Cerebellar cortex (tissue), 1 donor: ENCODE measurements at places on chromosomes 16 and 17.
A peak's percentile ranks its signal among the peaks of the same experiment; 100 is the strongest.

DNA sequence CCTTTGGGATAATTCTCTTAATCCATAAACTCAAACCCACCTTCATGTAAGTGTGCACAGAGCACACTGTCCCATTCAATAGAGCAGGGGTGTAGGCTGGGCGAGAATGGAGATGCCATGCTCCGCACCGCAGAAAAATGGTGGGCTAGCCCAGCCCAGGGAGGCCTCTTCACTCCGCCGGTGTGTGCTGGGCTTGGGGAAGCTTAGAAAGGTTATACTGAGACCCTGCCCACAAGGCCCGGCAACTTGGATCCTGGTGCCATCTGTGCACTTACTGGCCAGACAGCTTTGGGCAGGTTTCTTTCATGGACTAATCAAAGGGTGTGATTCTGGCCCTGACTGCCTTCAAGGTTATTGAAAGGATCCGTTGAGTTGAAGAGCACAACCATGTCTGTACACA lies 3.7 kb upstream of the STAT5A start:
- DNase-seq, result no peak

- DNase-seq, result no peak
Observed at GRCh38 chr17:45355087-45355486, 38.3 kb upstream of the MAP3K14 start.

- DNase-seq, result peak; percentile 94
Observed at GRCh38 chr17:16380640-16381495, at the start of gene UBB. Gene UBB (plus strand): TSS chr17:16381091. CDS start chr17:16381908, 817 bp downstream.

DNA sequence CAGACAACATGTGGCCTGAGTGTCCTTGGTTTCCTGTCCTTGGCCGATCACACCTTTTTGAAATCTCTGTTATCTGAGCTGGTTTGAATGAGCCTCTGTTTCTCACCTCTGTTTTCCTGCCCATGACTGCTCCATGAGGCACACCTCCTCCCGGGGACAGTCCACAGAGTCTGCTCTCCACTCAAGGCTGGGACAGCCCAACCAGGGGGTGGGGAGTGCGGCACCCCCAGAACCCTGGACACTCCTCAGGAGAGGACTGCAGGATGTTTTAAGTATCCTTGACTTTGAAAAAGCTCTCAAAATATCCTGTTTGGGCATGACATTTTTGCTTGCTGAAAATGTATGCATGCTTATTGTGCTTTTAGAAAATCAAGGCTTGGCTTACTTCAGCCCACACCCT lies 333.0 kb upstream of the N4BP1 start:
- DNase-seq, result no peak

DNA sequence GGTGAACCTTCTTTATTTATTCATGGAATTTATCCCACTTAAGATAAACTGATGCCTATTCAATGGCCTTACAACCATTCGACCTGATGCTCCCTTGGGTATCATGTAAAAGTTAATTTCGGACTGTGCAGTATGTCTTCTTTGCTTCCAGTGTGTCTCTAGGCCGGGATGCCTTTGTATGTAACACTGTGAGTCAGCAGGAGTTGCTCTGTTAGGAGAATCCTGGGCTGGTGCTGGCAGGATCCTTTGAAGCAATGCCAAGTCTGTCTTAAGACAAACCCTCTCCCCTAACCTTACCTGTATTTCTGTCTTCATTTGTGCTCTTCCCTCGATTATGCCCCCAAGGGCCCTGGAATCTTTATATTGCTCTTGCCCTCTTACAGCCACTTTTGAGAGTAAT lies 37.9 kb upstream of the ABCA8 start:
- no peak for DNase-seq

DNA sequence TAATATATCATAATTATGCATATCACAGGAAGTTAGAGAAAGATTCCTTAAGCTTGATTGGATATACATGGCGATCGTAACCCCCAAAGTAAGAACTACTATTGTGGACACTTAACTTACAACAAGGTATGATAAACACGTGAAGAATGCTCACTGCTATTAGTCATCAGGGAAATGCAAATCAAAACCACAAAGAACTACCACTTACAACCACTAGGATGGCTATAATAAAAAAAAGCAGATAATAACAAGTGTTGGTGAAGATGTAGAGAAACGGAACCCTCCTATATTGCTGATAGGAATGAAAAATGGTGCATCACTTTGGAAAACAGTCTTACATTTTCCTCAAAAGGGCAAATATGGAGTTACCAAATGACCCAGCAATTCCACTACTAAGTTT lies 265.9 kb downstream of the SLC39A11 start:
- no peak for DNase-seq

DNA sequence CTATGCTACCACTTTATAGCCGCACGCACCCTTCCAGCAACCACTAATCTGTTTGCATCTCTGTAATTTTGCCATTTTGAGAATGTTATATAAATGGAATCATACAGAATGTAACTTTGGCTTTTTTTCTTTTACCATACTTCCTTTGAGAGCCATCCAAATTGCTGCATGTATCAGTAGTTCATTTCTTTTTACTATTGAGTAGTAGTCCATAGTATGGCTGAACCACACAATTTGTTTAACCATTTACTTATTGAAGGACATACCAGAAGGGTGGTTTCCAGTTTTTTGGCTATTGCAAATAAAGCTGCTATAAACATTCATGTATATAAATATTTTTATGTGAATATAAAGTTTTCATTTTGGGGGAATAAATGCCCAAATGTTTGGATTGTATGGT lies 8.8 kb downstream of the TENT4B start:
- DNase-seq, result no peak

DNA sequence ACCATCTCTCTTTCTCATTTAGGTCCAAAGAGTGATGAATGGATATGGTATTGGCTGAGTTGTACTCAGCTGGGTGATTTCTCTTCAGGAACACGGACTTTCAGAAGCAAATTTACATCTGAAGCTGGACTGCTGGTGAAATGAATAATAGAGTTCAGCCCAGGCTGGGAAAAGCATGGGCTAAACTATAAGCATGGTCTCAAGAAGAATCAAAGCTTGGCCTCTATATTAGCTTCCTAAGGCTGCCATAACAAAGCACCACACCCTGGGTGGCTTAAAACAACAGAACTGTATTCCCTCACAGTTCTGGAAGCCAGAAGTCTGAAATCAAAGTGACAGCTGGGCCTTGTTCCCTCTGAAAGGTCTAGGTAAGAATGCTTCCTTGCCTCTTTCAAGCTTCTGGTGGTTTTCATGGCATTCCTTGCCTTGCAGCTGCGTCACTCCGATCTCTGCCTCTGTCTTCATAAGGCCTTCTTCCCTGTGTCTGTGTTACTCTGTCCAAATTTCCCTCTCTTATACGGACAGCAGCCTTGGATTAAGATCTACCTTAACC lies 89.8 kb upstream of the CES5A start:
- DNase-seq, result no peak

DNA sequence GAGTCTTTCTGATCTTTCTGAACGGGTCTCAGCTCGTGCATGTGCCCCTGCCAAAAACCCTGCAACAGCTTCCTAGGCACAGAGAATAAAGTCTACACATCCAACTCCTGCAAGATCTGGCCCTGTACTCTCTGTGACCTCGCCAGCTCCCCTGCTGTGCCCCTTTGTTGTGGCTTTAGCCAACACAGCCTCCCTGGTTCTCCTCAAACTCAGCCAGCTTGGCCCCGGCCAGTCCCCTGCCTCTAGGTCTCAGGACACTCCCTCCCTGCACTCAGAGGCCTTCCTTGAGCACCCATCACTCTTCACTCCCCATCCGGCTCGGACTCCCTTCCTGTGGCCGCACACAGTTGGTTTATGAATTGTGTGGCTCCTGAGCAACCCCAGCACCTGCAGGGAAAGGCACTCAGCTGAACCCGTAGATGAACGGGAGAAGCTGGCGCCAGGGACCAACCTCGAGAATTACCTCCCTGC lies 1.4 kb downstream of the CEP131 start:
- DNase-seq, result no peak

DNA sequence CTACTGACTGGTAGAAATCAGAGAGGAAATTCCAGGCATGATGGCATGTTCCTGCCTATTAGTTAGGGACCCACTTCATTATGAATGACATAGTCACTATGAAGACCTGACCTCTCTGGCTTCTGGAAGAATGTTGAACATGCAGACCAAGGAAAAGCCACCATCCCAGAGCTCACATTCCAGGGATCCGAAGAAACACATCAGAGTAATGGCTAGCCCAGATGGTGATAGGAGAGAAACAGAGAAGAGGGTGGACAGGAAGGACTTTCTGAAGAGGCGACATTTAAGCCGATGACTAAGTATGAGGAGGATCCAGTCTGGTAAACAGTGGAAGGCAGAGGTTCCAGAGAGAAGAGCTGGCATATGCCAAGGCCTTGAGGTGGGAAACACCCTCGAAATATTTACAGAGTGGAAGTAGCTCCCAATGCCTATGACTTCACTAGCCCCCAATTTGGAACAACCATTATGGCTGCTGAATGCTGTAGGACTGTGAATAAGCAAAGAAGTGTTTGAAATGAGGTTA lies 216.2 kb downstream of the RBFOX1 start:
- DNase-seq, result no peak

DNA sequence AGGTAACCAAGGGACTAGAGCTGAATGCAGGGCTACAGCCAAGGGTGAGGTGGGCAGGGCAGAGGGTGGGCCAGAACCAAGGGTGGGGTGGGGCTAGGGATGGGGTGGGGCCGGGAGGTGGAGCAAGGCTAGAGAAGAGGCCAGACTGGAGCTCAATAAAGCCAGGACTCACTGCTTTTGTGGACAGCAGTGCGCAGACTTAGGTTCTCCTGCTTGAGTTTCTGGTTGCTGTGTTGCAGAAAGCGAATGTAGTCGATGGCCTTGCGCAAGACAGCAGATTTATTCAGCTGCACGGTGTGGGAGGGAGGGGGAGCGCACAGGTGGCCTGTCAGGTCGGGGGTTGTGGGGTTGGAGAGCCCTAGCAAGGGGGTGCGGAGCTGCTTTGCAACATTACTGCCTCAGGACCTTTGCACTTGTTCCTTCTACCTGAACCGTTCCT lies 18.7 kb downstream of the SREBF1 start:
- peak; percentile 71 for DNase-seq

DNA sequence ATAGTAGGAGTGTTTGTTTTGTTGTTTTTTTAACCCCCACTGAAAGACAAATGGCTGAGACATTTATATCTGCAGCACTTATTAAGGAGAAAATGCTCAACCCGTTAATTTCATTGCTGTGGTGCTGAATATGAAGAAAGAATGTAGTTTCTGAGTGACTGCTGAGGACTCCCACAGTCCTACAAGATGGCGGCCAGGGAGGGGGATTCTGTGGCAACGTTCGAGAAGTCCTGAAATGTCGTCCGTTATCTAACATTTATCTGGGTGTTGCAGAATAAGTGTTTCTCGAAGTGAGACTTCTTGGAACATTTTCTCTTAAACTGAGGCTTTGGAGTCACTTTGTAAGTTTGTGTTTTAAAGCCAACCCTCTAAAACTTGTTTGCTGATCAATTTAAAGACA lies 530.4 kb downstream of the XYLT1 start:
- no peak for DNase-seq

- DNase-seq, result peak; percentile 75
Observed at GRCh38 chr16:67246081-67246755, 1.1 kb downstream of the FHOD1 start.

- no peak for DNase-seq
Observed at GRCh38 chr16:10297341-10298006, 88.4 kb upstream of the ATF7IP2 start.

GRCh38 chr16:68737046-68737729 lies at the start of gene CDH1:
Gene CDH1 (plus strand): TSS chr16:68737292. CDS start chr16:68737416, 124 bp downstream.
- no peak for DNase-seq

- no peak for DNase-seq
Observed at GRCh38 chr17:280901-281300, 71.7 kb downstream of the RPH3AL start.

DNA sequence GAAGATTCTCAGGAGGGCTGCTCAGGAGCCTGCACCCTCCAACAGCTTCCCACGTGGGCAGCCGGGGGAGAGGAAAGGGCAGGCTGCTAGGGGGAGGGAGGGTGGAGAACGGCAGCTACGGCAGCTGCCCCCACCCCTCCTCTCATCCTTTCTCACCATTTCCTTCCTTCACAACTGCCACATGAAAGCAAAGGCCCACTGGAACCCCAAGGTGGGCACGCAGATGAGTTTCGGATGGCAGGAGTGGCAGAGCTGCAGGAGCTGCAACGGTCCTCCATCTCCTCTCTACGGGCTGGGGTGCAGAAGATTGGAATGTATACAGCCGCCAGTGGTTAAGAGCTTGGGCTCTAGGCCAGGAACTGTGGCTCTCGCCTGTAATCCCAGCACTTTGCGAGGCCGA lies 77.7 kb downstream of the GAS7 start:
- DNase-seq, result no peak

DNA sequence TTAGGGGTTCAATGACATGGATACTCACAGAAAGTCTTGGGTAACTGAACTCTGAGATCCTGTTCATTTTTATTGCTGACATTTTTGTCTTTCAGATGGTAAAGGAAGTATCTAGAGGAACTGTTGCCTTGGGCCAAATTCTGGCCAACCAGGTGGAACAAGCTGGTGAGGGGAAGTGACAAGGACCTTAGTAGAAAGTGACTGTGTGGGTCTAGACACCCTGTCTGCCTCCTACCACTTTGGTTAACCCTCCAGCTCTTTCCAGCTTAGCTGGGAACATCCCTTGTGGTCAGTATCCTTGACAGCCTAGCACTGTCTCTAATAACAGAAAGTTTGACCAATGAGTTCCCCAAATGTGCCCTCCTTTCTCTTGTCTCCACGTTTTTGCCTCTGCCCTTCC lies 28.8 kb upstream of the PRKCB start:
- DNase-seq, result no peak

- DNase-seq, result no peak
Observed at GRCh38 chr16:50570808-50571598, 22.8 kb downstream of the NKD1 start.

DNA sequence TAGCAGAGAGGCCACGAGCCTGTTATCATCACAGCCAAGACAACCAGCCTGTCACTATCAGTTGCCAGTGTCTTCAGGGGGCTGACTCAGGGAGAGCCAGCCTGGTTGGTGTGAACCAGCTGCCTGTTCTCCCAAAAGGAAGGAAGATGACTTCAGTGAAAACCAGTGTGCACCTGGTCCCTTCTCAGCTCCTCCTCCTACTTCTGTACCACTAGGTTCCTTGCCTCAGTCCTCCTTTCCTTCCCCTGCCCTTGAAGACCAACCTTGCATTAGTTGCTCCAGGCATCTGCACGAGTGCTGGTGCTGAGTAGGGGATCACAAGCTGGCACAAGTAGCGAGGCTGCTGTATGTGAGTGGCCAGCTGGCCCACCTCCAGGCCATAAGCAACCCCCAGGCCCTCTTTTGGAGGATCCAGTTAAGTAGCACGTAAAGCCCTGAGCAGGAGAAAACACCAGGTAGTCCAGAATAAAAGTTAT lies 8.5 kb downstream of the TUBG1 start:
- DNase-seq, result no peak

GRCh38 chr16:85689285-85689949 lies 663 bp upstream of the GINS2 start:
- DNase-seq, result no peak

- no peak for DNase-seq
Observed at GRCh38 chr17:9009096-9009495, 12.2 kb upstream of the NTN1 start.
